ENCODE measurements at places on chromosomes 1 and 21. TPM values are rescaled to one million over a fixed set of nuclear protein-coding genes. Genes with fewer than 3 reads are reported as not detected.

Gene INPP5B
- total RNA-seq = 13.4 TPM

Gene C2CD4D
- total RNA-seq = not detected

Gene RNU1-3
- not detected for total RNA-seq

Gene CHRM3
- 0.07 TPM for total RNA-seq

Gene S100A7
- not detected for total RNA-seq

Gene RXRG
- 4.2 TPM for total RNA-seq

Gene PDZK1IP1
- not detected for total RNA-seq

Gene SPATA45
- not detected for total RNA-seq

Gene MTF2
- total RNA-seq = 9.4 TPM

Gene ADCY10
- total RNA-seq = 0.07 TPM

Gene SPRR3
- not detected for total RNA-seq

DNA sequence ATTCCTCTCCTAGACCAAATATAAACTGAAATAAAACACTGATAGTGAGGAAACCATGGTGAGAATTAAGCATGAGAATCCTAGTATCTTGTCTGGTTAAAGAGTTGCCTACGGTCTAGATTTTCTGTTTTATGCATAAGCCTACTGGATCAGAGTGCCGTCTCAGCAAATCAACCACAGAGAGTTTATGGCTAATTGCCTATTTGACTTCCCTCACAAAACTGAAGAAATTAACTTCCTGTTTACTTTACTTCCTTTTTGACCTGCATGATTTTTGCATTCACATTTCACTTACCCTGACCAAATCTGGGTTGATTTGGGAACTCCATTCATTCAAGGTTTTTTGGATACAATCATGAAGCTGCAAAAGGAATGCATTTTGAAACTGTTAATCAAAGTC lies 5.0 kb downstream of the GCLM start:
- H3K27ac ChIP-seq = no peak overlapping the region
- peaks cover 30% of the 10 kb centered on the region for H3K4me1 ChIP-seq
- no peak for DNase-seq
- H3K4me3 ChIP-seq = no peak overlapping the region

- H3K27ac ChIP-seq = no peak overlapping the region
- H3K36me3 ChIP-seq = no peaks in the 10 kb centered on the region
- H3K27me3 ChIP-seq = no peaks in the 10 kb centered on the region
Measured at GRCh38 chr1:109252167-109252892, 3.0 kb downstream of the CELSR2 start.

GRCh38 chr21:17611414-17612022 lies 1.2 kb downstream of the BTG3 start:
- DNase-seq = peak; percentile 57
- no peaks in the 10 kb centered on the region for H3K36me3 ChIP-seq
- no peaks in the 10 kb centered on the region for H3K4me1 ChIP-seq

DNA sequence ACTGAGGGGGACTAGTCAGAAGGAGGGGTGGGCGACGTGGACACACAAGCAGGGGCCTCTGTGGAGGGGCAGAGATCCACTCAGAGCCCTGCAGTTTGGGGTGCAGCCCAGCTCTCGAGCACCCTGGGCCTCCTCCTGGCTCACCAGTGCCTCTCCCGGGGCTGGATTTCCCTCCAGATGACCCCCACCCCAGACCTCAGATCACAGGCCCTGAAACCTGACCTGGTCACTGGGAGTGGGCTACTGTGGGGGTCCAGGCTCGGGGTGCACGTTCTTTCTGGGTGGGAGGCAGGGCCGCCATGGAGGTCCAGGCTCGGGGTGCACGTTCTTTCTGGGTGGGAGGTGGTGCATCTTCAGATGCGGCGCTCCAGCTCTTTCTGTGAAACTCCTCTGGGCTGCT lies 10.3 kb upstream of the LHX4 start:
- no peak overlapping the region for H3K4me3 ChIP-seq
- no peaks in the 10 kb centered on the region for H3K27me3 ChIP-seq
- H3K4me1 ChIP-seq = no peaks in the 10 kb centered on the region

- no peak overlapping the region for H3K4me3 ChIP-seq
- H3K27me3 ChIP-seq = no peaks in the 10 kb centered on the region
- no peaks in the 10 kb centered on the region for H3K36me3 ChIP-seq
- H3K27ac ChIP-seq = no peak overlapping the region
- H3K4me1 ChIP-seq = no peaks in the 10 kb centered on the region
Measured at GRCh38 chr1:161241682-161242081, 3.7 kb upstream of the NR1I3 start.

- no peak for DNase-seq
- H3K27me3 ChIP-seq = no peaks in the 10 kb centered on the region
- H3K36me3 ChIP-seq = no peaks in the 10 kb centered on the region
- H3K27ac ChIP-seq = no peak overlapping the region
- no peaks in the 10 kb centered on the region for H3K4me1 ChIP-seq
- H3K4me3 ChIP-seq = no peak overlapping the region
Measured at GRCh38 chr1:222098404-222098803, 356.5 kb upstream of the DUSP10 start.

- no peaks in the 10 kb centered on the region for H3K36me3 ChIP-seq
- DNase-seq = no peak
Measured at GRCh38 chr1:2821966-2822620, 20.6 kb upstream of the TTC34 start.

DNA sequence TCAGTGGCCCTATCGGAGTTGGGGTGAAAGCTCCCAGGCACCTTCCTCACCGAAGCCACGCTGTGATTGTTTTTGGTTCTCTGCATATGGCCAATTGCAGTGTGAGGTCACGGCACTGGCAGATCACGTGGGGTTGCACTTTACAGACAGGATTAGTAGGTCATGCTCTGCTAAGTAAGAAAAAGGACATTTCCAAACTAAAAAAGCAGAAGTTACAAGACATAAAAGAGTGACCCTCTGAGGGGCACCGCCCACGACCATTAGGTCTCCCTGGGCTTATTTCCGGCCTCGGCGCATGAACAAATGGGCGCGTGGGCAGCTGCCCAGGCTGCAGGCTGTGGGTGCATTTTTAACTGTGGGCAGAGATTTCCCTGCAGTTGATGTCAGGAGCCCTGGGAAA lies 2.0 kb downstream of the CAPN9 start:
- no peaks in the 10 kb centered on the region for H3K36me3 ChIP-seq
- H3K4me1 ChIP-seq = no peaks in the 10 kb centered on the region
- H3K27me3 ChIP-seq = no peaks in the 10 kb centered on the region
- H3K4me3 ChIP-seq = no peak overlapping the region
- H3K27ac ChIP-seq = no peak overlapping the region
- no peak for DNase-seq

- H3K27me3 ChIP-seq = peaks cover 32% of the 10 kb centered on the region
- H3K4me3 ChIP-seq = no peak overlapping the region
- no peaks in the 10 kb centered on the region for H3K4me1 ChIP-seq
Measured at GRCh38 chr1:17912491-17912890, 157.4 kb downstream of the ACTL8 start.

GRCh38 chr1:56755911-56756310 lies 63.3 kb downstream of the FYB2 start:
- H3K4me1 ChIP-seq = no peaks in the 10 kb centered on the region
- no peak for DNase-seq
- H3K27ac ChIP-seq = no peak overlapping the region
- no peaks in the 10 kb centered on the region for H3K36me3 ChIP-seq
- H3K4me3 ChIP-seq = no peak overlapping the region

DNA sequence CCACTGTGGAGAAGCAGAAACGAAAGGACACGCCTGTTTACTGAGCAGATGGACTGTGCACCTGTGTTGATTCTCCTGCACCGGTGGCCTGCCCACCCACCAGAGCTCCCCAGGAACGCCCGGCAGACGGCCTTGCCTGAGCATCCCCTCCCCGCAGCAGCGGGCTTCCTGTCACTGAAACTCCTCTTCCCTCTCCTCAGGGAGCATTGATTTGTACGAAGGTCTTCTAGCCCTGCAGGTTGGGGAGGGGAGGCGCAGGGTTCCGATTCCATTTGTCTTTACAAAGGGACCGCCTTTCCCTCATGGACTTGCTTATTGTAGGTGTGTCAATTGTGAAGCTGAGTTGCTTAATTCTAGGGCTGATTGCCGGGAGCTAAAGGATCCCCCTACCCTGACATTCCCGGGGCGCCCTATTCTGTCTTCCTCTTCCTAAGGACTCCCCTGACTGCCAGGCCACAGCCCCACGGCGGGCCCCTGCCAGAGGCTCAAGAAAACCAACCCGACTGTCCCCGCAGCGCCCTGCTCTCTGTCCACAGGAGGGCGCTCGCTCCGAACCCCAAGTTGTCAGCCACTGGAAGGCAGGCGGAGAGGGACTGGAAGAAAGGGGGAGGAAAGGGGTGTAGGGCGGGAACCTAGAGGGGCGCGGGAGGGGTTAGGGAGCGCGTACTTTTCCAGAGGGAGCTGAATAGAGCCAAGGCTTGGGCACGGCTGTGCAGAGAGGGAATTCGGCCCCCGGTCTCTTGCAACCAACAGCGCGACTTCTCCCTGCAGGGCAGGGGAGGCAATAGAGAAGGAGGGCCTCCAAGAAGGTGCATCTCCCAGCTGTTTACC lies 2.8 kb downstream of the S100A6 start:
- peak overlapping the region; percentile 87 for H3K27ac ChIP-seq
- peaks cover 28% of the 10 kb centered on the region for H3K4me1 ChIP-seq
- no peaks in the 10 kb centered on the region for H3K27me3 ChIP-seq

- H3K36me3 ChIP-seq = no peaks in the 10 kb centered on the region
- no peak for DNase-seq
- H3K27me3 ChIP-seq = no peaks in the 10 kb centered on the region
- H3K4me1 ChIP-seq = no peaks in the 10 kb centered on the region
- no peak overlapping the region for H3K4me3 ChIP-seq
Measured at GRCh38 chr1:109024646-109025045, 17.3 kb downstream of the WDR47 start.

DNA sequence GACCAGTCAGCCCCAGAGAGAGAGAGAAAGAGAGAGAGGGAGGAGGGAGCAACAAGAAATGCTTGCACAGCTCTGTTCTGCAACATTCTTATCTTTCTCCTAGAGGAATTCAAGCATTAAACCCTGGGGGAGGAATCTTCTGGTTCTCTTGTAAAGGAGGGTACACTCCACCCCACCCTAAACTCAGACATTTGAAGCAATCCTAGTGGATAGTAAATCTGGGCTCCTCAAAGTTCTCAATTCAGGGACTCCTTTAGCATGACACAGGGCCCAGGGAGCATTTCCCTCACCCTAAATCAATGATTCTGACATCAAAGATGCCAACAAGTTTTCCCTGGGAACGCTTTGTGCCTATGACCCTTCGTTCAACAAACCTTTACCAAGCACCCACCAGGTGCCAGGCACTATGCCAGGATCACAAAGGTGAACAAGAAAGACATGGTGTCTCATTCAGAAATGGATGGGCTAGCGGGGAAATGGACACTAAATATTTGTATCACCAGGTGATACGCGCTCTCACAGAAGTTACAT lies 11.9 kb upstream of the CAPN2 start:
- no peaks in the 10 kb centered on the region for H3K4me1 ChIP-seq
- no peak overlapping the region for H3K27ac ChIP-seq
- no peaks in the 10 kb centered on the region for H3K27me3 ChIP-seq

DNA sequence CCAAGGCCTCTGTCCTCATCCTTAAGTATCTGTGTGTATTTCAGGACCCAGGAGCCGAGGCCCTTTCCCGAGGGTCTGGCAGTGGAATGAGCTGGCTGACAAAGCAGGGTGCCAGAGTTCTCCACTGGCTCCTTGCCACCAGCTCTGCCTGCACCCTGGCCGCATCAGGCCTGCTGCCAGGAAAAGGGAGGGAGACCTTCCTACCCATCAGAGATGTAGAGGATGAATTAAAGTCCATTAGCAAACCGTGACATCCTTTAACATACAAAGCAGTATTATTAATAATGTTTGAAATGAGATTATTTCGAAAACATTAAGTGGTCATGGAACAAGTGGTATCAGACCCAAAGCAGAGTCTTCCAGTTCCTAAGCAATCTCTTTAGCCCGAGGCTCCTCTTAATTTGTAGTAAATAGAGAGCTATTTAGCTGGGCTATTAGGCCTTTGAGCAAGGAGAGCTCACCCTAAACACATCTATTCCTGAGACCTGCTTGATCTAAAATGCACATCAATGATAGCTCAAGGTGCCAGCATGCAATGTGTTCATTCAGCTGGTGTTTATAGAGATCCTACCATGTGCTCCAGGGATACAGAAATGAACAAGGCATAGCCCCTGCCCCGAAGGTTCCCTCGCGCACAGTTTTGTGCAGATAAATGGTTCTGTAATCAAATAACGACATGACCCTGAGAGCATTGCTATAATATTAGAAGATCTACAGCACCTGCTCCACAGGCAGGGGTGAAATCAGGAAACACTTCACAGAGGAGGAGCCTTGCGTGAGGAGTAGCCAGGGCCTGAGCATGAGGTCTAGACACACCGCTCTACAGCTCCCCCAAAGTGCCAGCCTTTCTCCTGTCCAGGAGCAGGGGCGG lies 44.0 kb downstream of the FAM163A start:
- H3K27me3 ChIP-seq = no peaks in the 10 kb centered on the region
- no peak for DNase-seq
- H3K4me1 ChIP-seq = no peaks in the 10 kb centered on the region

GRCh38 chr1:28104866-28105467 lies 16.6 kb upstream of the EYA3 start:
- no peaks in the 10 kb centered on the region for H3K36me3 ChIP-seq
- H3K4me3 ChIP-seq = peak overlapping the region; percentile 17
- DNase-seq = no peak
- no peak overlapping the region for H3K27ac ChIP-seq
- H3K4me1 ChIP-seq = peaks cover 4% of the 10 kb centered on the region
- no peaks in the 10 kb centered on the region for H3K27me3 ChIP-seq

GRCh38 chr1:19240673-19241538 lies 10.4 kb downstream of the EMC1 start:
- H3K4me3 ChIP-seq = no peak overlapping the region
- H3K27me3 ChIP-seq = no peaks in the 10 kb centered on the region
- H3K27ac ChIP-seq = peak overlapping the region; percentile 69

- H3K4me3 ChIP-seq = no peak overlapping the region
- H3K4me1 ChIP-seq = peaks cover 4% of the 10 kb centered on the region
- no peak overlapping the region for H3K27ac ChIP-seq
- no peak for DNase-seq
Measured at GRCh38 chr1:227449051-227449450, 114.3 kb upstream of the ZNF678 start.

DNA sequence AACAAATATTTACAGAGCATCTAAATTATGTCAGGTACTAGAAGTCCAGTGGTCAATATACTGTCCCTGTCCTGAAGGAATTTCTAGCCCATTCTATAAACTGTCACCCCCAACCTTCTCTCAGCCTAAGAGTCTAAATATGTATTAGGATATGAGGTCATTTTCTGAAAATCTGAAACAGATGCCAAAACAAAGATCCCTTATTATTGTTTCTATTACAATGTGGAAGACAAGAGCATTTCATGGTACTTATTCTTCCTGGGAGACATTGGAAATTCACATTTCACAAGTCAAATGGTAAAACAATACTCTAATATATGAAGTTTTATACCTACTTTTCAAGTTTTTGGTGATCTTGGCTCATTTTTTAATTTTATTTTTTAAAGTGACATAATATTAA lies 2.6 kb downstream of the CLCA1 start:
- no peak overlapping the region for H3K27ac ChIP-seq
- DNase-seq = no peak
- no peaks in the 10 kb centered on the region for H3K4me1 ChIP-seq
- no peaks in the 10 kb centered on the region for H3K36me3 ChIP-seq
- H3K4me3 ChIP-seq = no peak overlapping the region

- DNase-seq = no peak
- H3K27me3 ChIP-seq = no peaks in the 10 kb centered on the region
- H3K27ac ChIP-seq = no peak overlapping the region
- no peaks in the 10 kb centered on the region for H3K36me3 ChIP-seq
Measured at GRCh38 chr1:59485949-59486348, 189.1 kb downstream of the FGGY start.
